ENCODE measurements at places on chromosomes 16 and 17. TPM values are rescaled to one million over a fixed set of nuclear protein-coding genes. Genes with fewer than 3 reads are reported as not detected.
A peak's percentile ranks its signal among the peaks of the same experiment; 100 is the strongest.

- no peak for DNase-seq
Observed at GRCh38 chr17:15452746-15453145, 14.7 kb downstream of the CDRT4 start.

GRCh38 chr17:57121308-57122042, 36.4 kb downstream of the AKAP1 start:
- DNase-seq: no peak

DNA sequence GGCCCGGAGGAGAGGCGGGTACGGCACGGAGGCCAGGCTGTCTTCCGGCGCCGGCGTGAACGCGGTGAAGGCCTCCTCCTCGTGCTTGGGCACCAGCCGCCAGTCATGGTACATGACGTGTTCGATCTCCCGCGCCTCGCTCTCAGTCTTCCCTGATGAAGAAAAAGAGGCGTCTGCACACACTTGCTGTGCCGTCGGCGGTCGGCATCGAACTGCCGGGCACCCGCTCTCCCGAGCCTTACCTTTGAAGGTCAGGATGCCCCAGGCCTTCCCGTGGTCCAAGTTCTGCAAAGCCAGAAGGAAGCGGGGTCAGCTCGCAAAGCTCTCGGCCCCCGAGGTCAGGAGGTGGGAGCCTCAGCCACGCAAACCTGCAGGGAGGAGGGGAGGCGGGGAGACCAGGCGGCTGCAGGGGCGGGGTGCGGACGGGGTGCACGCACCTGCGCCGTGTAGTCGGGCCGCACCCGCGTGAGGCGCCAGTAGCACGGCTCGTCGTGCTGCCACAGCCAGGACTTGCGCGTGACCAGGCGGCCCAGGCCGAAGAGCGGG, at the start of gene EME2:
EME2 (plus strand) TSS at position 449 of the 546 bp plus-strand sequence. CDS start 418 bp downstream, outside the sequence.
- DNase-seq: no peak

DNA sequence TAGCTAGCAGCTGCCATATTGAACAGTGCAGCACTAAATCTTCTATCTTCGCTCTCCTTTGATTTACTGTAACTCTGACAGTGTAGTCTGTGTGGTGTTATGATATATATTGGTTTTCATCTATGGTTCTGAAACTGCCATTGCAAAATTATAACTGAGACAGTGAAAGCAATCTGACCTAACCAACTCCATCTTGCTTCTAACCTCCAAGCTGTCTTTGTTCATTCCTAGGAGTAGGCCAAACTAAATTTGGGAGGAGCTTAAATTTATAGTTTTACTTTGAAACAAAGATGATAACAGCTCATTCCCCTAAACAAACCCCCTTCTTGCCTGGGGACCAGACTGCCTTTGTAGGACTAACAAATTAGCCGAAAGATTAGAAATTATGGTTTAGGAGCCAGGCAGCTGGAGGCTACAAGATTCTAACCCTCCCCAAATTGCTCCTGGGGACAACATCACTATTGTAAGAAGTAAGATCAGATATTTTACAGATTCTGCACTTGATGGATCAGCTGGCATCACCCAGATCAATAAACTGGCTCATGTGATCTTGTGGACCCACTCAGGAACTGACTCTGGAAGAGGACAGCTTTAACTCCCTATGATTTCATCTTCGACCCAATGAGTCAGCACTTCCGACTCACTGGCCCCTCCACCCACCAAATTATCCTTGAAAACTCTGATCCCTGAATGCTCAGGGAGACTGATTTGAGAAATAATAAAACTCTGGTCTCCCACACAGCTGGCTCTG, 47.0 kb upstream of the FBXO47 start:
- DNase-seq: no peak

GRCh38 chr16:56861756-56862155, 3.3 kb upstream of the SLC12A3 start:
- no peak for DNase-seq

DNA sequence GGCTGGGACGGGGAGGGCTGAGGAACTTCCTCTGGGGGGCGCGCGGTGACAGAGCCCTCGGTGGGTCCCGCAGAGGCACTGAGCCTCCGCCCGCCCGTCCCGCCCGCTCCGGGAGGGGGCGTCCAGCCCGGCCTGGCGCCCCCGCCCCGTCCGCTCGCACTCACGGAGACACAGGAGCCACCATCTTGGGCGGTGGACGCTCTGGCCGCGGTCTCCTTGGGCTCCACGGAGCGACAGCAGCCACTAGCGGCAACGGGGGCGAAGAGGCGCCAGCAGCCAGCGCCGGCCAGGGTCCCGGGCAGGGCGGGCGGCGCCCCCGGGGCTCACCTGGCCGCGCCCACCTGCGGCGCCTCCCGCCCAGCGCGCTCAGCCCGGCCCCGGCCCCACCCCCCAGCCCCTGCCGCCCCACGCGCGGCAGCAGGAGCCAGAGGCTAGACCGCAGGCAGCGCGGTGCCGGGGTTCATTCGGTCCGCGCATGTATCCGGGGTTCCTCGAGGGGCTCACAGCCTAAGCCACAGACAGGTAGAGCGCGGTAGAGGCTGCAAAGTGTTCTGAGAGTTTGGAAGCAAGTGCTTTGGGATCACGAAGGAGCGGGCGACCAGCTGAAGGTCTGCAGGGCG, at the start of gene C17orf113:
C17orf113 (minus strand) TSS at position 209 of the 620 bp plus-strand sequence. CDS start 7,225 bp downstream, outside the sequence.
- no peak for DNase-seq

GRCh38 chr17:34275881-34276280, 5.9 kb downstream of the CCL7 start:
- peak; percentile 75 for DNase-seq

DNA sequence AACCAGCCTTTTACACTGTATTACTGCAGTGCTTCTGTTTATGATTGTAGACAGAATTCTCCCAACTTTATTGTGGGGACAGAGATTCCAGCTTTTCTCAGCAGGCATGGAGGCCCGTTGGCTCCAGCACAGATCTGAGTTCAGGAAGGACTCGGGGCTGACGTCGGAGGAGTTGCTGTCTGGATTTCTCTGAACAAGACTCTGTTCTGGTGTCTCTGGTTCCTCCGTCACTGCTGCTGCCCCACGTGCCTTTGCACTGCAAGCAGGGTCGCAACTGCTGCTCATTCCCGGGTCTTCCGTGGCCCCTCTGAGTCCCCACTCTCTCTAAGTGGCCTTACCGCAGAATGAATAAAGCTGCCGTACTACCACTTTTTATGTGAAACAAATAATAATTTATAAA, 88.4 kb downstream of the BANP start:
- no peak for DNase-seq

GRCh38 chr17:81050645-81051625, 16.0 kb downstream of the BAIAP2 start:
- no peak for DNase-seq

- no peak for DNase-seq
Observed at GRCh38 chr16:23407436-23408127, 45.4 kb downstream of the COG7 start.

The SMIM36 gene
- total RNA-seq: not detected

The SULT1A1 gene
- 2.5 TPM for total RNA-seq

The APOH gene
- not detected for total RNA-seq

The KRT31 gene
- not detected for total RNA-seq

All from glomerular endothelial cell (primary cell).